Activated CD4-positive, alpha-beta T cell treated with anti-CD3 and anti-CD28 coated beads, Interleukin-2, Interleukin-6, amounts not matched to agents 100 ng/mL and 50 ng/mL, durations not matched to agents 16 hours and 8 hours (primary cell): ENCODE measurements at places on chromosomes 7 and 10.

GRCh38 chr7:92192326-92192725 is 13.4 kb upstream of the LRRD1 start:
- no peak for DNase-seq

GRCh38 chr10:43930777-43931176 is 282.1 kb upstream of the ZNF32 start:
- DNase-seq: no peak

DNA sequence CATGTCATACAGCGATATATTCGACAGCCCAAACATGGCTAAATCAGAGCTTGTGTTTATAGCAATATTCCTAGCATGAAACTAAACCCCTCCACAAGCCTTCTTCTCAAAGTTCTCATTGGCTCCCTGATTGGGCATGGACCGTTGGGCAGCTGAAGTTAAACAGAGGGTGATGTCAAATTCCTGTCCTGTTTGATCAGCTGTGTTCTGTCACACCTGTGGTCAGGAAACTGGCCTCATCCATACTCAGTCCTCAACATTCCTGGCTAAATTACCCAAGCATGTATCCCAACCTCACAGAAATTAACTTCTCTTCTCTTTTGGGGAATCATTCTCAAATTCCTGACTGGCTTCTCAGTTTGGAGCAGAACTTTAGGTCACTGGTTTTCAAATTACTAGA is 107.9 kb downstream of the ODAD2 start:
- no peak for DNase-seq

DNA sequence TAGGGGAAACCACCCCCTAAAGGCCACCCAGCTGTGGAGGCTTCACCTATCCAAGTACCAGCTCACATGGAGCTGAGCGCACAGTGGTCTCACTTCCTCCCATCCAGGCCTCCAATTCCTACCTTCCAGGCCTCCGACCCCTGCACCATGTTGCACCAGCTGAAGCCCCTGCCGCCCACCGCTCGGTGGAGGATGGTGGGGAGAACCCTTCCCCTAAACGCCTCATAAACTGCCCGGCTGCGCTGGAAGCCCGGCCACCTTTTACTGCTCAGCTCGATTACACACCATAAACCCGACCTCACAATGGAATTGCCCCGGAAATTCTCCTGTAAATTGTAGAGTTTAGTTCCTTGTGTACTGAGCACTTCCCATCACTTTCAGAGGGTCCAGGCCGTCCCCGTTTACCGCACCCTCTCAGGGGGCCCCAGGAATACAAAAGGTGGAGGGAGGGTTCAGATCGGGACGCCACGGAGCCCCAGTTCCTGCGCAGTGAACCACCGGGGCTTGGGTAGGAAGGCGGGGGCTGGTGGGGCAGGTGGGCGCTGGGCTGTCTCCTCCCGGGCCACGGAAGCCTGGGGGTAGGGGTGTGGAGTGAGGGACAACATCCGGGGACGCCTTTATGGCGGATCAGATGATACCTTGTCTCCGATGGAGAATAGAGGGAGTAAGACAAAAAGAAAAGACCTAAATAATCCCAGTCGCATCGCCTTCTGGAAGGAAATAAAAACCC is 1.4 kb upstream of the HOXA7 start:
- no peak for DNase-seq

- no peak for DNase-seq
Observed at GRCh38 chr10:82267960-82268359, 393.0 kb downstream of the NRG3 start.

GRCh38 chr7:90239050-90239449 is 5.9 kb upstream of the CFAP69 start:
- DNase-seq: no peak

DNA sequence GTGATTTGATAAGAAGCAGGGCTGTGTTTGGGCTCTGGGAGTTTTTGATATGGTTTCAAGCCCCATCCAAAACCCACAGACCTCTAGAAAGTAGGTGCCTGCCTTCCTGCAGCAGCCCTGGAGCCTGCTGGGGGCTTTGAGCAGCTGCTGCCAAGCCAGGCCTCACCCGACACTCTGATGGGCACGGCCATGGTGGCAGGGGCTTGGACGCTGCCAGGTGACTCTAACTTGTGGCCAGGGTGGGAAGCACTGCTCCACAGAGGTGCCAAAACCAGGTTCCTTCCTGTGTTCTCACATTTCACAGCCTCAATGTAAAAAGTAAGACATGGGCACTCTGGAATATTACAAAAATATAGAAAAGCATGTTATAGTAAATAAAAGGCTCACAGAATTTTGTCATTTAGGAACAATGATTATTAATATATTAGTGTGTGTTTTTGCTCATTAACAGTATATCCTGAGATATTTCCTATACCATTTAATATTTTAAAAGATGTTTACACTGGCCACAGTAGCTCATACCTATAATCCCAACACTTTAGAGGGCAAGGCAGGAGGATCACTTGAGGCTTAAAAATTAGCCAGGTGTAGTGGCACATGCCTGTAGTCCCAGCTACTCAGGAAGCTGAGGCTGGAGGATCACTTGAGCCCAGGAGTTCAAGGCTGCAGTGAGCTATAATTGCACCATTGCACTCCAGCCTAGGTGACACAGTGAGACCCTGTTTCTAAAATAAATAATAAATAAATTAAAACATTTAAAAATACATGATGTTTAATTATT is 95.1 kb downstream of the EGFR start:
- DNase-seq: no peak
